ENCODE measurements at places on chromosomes 7 and 10.

DNA sequence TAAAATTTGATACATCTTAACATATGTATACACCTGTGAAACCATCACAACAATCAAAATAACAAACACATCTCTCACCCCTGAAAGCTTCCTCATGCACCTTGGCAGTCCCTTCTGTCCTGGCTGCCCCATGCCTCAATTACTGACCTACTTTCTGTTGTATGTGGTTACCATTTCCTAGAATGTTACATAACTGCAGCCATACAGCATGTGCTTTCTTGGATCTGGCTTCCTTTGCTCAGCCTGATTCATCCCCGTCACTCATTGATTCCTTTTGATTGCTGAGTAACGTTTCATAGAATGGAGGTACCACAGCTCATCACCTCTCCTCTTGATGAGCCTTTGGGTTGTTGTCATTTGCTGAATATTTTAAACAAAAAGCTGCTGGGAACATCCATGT, 165.3 kb downstream of the CELF2 start:
- DNase-seq = no peak

GRCh38 chr10:118307859-118308258, 34.3 kb downstream of the FAM204A start:
- DNase-seq = no peak

DNA sequence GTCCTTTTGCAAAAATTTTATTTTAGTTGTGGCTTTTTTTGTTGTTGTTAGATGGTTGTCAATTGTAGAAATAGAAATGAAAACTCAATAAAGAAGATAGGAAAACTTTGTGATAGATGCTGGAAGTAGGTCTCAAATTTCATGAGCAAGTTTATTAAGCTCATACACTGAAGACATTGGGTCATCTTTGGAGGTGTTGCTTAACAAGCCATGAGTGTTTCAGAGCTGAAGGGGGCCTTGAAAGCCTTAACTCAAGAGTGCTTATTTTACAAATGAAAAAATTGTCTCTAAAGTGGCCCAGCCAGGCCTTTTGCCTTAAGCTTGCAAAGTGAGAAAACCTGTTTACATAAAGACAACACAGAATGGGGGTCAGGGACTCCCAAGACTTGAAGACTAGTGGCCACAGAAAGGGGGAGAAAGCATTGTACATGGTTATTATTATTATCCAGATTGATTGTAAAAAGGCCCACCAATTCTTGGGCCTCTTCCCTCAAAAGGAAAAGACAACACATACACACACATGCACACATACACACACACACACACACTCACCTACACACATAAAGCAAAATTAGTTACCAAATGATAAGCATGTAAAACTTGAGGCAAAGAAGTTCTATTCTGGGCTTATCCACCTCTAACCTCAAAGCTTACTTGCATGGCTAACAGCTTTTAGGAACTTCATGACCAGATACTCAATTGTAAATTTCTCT, 49.7 kb upstream of the GLCCI1 start:
- DNase-seq = no peak

- DNase-seq = no peak
Measured at GRCh38 chr10:949446-949845, 17.9 kb upstream of the LARP4B start.

DNA sequence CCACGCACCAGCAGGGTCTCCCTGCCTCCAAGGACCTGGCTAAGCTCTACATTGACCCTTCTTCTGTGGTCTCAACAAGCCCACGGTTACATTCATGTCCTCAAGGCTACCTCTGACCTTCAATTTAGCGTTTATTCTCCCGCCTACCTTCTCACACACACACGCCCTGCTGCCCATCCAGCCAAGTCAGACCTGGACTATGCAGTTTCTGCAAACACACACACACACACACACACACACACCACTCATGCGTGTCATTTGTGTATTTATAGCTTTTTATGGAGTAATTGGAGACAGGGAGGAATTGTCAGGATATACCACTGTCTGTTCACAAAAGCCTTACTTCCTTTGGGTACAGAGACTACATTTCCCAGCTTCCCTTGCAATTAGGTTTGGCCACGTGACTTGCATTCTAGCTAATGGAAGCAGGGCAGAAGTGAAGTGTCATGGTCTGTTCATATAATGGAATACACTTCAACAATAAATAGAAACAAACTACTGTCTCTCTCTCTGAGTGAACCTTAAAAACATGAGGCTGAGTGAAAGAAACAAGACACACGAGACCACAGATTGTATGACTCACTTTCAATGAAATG, 53.8 kb upstream of the CPXM2 start:
- no peak for DNase-seq

GRCh38 chr7:504221-505111, 15.2 kb downstream of the PDGFA start:
- DNase-seq = no peak

DNA sequence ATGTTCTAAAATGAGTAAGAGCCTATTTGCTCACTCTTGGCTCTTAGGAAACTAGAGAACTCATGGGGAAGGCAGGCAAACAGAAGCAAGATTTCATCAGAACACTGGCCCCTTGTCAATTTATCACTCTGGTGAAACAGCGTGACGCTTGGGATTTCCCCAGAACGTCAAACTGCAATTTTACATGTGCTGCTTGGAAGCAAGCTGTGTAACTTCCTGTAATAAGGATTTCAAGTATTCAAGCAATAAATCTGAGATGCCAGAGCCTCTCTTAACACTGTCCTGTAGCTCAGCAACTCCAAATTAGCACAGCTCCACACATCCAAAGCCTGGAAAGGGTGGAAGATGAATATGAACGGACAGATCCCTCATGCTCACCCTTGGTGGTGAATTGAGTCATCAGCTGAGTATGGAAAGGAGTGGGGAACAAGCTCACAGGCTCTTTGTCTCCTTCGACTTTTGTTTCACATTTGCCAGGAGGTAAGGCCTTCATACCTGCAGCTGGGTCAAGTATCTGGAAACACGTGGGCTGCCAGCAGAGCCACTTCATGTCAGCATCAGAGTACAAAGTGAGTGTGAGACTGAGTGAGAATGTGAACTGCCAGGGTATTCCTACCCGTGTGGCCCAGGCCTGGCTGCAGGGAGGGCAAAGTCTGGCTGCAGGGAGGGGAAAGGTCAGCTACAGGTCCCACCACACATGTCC, 140.4 kb upstream of the NAMPT start:
- peak; percentile 95 for DNase-seq

DNA sequence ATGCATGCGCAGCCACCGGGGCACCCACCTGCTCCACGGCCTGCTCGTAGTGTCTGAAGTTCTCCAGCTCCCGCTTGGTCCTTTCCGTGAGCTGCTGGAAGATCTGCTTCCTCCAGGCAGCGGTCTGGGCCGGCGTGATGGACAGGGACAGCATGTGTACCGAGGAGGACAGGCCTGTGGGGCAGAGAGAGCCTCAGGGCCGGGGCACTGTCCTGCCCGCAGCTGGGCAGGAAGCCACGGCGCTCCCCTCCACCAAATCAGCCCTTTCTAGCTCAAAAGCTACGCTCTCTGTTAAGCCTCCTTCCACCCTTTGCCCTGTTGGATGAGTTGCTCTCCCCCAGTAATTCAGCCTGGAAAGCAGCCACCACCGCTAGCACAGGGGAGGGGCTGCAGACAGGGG, 19.2 kb downstream of the TECPR1 start:
- no peak for DNase-seq

DNA sequence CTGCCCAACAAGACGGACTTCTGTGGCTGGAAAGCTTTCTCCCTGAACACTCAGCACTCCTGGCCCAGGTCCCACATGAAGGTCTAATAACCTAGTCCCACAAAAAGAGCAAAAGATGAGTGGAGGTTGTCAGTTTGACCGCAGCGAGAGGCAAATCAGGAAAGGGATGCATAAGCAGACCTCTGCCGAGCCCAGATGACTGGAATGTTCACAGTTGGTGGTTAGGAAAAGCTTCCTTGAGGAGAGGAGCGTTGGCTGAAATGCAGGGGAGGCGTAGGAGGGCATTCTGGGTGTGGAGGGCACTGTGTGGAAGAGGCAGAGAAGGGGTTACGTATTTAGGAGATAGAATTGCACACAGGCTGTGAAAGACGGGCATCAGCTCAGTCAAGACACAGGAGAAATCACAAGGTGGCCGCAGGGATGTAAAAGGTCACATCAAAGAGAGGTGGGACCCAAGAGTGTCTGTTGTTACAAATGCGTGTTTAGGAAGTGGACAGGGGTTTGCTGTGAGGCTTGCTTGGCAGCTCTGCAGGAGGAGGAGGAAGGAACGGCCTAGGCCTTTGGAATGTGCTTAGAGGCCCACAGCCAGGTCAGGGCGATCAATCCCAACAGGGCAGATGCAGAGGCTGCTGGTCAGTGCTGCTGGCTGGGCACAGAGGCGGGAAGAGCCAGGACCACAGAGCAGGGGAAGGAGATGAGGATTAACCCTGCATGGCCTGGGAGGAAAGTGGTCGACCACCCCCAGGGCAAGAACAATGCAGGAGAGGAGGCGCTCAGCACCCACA, 133.5 kb downstream of the VIPR2 start:
- DNase-seq = no peak

DNA sequence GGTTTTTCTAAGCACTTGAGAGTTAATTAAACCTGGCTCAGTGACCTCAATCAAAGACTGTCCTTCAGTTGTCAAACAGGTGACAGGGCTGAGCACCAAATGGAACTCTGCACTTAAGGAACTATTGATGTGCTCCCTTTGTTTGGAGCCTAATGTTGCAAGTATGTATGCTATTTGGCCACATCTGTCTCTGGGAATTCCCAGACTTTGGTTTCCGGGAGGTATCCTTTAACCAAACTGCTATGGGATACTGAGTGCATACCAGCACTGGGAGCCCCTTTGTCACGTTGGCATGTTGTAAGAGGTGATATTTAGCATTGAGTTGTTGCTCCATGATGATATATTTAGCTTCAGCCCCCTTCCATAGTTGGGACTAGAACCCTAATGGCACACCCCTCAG, 25.2 kb downstream of the ASZ1 start:
- DNase-seq = no peak

DNA sequence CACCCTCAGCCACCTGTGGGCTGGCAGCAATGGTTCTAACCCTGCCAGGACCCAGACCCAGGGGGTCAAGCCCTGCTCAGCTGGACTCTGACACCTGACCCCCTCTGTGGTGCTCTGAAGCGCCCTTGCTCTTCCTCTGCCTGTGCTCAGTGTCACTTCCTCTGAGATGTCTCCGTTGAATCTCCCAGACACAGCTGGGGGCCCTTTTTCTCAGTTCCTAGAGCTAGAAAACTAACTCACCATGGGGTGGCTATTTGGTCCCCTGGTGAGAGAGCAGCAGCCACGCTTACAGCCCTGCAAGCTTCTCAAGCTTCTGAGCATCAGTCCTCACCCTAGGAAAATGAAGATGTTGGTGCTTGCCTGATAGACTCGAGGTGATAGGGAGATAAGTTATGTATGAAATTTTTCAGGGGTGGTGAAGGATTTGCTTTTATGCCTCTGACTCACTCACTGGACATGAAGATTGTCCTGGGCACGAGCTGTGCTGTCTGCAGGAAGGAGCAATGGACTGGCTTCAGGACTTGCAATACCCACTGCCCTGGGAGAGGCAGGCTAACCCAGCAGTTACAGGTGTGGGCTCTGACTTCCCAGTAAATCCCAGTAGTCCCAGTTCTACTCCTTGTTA, 29.6 kb downstream of the COL13A1 start:
- DNase-seq = no peak

DNA sequence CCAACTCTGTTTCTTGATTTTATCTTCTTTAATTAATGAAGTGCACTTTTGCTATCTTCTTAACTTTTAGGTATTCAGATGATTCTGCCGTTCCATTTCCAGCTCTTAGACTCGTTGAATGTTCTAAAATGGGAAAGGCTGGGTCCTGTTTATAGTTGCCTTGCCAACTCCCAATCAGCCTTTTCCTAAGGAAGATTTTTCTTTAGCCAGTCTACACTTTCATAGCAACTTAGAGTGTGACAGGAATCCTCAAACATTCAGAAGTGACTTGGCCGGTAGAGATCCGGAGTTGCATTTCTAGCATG, 23.0 kb upstream of the TRIL start:
- no peak for DNase-seq

DNA sequence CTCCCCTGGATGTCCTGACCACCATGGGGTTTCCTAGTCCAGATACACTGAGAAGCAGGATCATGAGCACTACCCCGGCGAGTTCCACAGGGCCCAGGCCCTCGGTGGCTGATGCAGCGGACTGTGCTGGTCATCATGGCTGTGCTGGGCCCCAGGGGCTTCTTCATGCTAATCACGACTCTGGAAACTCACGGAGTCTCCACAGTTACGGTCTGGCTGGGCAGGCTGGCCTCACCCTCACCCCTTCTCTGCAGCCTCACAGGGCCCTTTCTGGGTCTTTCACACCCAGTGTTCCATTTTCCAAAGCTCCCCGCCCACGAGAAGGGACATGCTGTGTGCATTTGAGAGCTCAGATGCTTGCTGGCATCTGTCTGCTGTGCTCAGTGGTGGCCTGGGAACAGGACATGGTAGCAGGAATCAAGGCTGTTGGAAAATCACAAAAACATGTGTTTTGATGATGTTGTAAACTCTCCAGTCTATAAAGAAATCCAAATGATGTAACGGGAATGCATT, 119.0 kb downstream of the PTPN20 start:
- no peak for DNase-seq

GRCh38 chr7:102096706-102097427, 189.8 kb upstream of the SH2B2 start:
- DNase-seq = no peak

DNA sequence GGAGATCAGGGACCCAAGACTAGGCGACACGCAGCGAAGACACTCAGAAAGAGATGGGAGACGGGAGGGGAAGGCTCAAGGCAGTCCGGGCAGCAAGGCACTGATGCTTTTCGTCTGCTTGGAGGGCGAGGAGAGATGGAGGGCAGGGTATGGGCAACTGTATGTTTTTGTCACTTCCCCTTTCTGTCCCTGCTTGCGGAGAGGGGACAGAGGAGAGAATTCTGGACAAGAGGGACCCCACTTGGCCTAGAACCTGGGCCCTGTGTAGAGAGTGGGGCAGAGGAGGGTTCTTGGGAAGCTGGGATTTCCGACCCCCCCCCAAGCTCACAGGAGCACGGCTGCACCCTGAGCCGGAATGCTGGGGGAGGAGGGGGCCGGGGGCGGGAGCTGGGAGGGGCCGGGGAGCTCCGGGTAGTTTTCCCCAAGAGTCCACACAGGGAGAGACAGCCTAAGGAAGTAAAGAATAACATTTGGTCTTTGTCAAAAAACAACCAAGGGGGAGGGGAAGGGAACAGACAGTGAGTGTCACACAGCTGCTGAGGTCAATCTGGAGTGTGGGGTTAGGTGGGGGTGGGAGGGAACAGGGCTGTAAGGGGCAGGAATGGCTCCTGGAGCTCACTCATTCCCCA, 1.8 kb downstream of the LRCH4 start:
- DNase-seq = peak; percentile 9

- DNase-seq = no peak
Measured at GRCh38 chr10:103571656-103571975, 78.1 kb downstream of the NEURL1 start.

- no peak for DNase-seq
Measured at GRCh38 chr7:115637128-115637527, 393.4 kb downstream of the TFEC start.

GRCh38 chr10:83516788-83517187, 622.5 kb upstream of the GHITM start:
- no peak for DNase-seq

GRCh38 chr7:20741801-20742200, 44.9 kb downstream of the SP8 start:
- no peak for DNase-seq

GRCh38 chr10:63137306-63137705, 4.2 kb downstream of the NRBF2 start:
- no peak for DNase-seq

GRCh38 chr7:95878677-95879076, 106.3 kb downstream of the DYNC1I1 start:
- no peak for DNase-seq

GRCh38 chr7:129949292-129950133, 3.2 kb downstream of the UBE2H start:
- DNase-seq = no peak
